ENCODE measurements at places on chromosomes 7 and 10.

GRCh38 chr7:124031919-124032318, 948 bp downstream of the TMEM229A start:
- no peak for DNase-seq

- DNase-seq = no peak
Measured at GRCh38 chr10:48525113-48525512, 79.8 kb downstream of the ARHGAP22 start.

DNA sequence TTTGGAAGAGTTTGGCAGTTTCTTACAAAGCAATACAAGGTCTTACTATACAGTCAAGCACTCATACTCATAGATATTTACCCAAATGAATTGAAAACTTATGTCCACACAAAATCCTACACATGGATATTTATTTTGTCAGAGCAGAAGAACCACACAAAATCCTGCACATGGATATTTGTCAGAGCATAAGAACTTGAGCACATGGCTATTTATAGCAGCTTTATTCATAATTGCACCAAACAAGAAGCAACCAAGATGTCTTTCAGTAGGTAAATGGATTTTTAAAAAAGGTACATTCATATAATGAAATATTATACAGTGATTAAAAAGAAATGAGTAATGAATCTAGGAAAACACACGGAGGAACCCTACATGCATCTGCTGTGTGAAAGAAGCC, 115.4 kb downstream of the BTAF1 start:
- no peak for DNase-seq

DNA sequence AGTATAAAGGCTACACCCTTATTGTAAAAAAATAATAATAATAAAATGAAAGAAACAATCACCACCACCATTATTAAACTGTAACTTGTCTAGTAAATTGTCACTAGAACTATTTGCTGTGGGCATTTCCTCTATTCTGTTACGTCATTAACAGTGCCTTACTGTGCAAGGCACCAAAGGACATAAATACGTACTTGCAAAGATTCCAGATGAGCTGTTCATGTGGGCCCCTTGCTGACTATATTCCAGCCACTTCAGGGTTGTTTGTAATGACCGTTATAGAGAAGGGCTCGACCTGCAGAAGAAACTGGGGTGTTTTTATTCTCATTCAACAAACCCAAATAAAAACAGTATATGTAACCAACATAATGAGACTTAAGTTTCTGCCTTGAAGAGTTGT, 60.4 kb downstream of the KLRG2 start:
- DNase-seq = no peak

GRCh38 chr7:129072479-129073011, 17.6 kb upstream of the TNPO3 start:
- no peak for DNase-seq

DNA sequence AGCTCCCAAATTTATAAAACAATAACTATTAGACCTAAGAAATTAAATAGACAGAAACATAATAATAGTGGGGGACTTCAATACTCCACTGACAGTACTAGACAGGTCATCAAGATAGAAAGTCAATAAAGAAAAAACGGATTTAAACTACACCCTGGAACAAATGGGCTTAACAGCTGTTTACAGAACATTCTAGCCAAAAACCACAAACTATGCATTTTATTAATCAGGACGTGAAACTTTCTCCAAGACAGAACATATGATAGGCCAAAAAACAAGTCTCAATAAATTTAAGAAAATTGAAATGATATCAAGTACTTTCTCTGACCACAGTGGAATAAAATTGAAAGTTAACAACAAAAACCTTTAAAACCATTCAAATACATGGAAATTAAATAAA, 46.4 kb downstream of the ZNF680 start:
- no peak for DNase-seq

DNA sequence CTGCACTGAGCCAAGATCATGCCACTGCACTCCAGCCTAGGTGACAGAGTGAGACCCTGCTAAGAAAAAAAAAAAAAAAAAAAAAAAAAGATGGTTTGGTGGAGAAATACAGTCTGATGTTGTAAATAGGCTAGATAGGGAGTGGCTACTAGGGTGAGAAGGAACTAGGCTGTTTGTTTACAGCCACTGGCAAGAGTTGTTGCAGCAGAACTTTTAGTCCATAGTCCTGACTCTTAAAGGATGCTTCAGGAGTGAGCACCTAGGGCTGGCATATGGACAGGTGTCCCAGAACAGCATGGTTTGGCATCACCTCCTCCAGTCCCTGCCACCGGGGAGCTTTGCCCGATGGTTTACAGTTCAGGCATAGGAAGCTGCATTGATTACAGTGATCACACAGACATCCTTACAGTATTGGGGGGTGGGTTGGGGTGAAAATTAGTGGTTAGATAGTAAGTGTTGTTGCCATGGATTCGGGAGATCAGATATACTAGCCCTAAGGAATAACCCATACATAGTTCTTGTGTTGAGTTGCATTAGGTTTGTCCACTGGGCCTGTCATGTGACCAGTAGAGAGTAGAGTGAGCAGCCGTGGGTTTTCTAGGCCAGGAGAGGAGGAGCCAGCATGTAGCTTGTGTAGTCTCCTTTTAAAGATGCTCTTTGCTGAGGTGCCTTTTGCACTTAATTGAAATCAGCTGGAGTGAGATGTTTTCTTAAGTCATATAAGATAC, 35.9 kb downstream of the ZRANB1 start:
- no peak for DNase-seq

GRCh38 chr7:2710901-2711551, 23.0 kb downstream of the AMZ1 start:
- DNase-seq = no peak

DNA sequence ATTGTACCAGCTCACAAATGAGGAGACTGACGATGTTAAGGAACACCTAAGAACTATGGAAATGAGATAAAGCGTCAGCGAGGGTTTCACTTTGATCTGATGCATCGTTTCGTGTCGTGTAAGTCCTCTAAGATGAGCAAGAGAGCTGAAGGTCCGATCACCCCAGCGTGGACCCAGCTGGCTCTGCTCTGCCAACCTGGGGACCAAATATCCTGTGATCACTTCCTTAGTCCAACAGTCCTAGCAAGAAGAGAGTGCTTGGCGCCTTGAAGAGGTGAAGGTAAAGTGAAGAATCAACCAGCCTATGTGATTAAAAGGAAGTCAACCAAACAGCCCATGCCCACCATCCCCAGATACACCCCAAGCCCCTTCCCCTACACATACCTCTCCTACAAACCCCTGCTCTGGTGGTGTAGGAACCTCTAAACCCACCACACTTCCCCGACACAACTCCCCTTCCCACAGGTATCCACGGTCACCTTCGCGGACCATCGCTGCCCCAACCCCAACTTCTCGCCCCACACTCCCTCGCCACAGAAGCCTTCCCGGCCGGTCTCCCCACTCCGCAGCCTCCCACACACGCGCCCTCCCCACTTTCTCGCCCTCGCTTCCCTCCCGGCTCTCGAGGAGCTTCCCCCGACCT, 722 bp downstream of the UPF2 start:
- no peak for DNase-seq

- DNase-seq = no peak
Measured at GRCh38 chr10:74794531-74794930, 31.9 kb upstream of the KAT6B start.

DNA sequence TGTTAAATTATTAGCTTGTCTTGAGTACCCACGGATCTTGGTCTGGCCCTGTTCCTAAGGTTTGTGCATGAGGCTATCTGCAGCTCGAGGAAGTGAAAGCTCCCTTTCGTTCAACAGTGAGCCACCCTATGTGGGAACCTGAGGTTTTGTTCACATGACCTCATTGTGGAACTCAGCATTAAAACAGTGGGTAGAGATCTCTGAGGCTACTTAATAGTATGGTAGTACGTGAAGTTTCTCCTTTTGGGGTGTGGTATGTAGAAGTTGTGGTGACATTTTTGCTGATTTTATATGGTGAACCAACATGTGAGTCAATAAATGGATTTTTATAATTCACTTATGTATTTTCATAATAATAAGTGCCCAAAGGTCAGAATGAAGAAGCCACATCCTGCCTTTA, 252.7 kb upstream of the FERD3L start:
- DNase-seq = no peak

GRCh38 chr10:55734112-55734511, 626.9 kb downstream of the ZWINT start:
- DNase-seq = no peak

GRCh38 chr7:20785157-20786048, 1.3 kb downstream of the SP8 start:
- DNase-seq = peak; percentile 54

DNA sequence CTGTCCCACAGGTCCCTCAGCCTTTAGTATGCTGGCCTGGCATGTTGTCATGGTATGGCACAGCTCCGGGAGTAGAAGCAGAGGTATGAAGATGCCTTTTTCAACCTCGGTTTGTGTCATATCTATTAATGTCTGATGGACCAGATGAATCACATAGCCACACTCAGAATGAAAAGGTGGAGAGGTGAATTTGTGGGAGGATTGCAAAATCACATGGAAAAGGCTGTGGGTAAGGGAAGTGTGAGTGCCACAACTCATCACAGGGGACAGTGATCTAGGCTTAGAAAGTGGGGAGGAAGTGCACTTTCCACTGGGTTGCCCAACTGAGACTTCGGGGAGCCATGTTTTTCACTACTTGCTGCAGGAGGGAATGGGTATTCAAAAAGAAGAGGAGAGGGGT, 190.7 kb downstream of the WDR11 start:
- DNase-seq = no peak

GRCh38 chr7:154373956-154374355, 321.8 kb downstream of the DPP6 start:
- no peak for DNase-seq

GRCh38 chr7:8382004-8382730, 51.2 kb upstream of the NXPH1 start:
- no peak for DNase-seq

DNA sequence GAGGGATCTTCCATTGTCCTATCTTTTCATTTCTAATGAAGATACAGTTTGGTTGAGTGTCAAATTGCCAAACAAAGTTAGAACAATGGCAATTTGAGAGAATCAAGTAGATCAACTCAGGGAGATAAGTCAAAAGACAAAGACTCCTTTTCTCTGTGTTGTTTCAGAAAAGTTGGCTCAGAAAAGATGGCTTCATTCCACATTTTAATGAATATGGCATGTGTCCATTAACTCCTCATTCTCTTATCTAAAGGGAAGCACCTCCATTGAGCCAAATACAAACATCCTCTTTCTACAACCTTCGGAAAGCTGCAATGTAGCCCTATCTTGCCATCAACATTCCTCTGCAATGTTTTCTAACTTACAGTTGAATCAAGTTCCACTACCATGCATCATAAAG, 939.0 kb upstream of the C7orf33 start:
- DNase-seq = no peak

DNA sequence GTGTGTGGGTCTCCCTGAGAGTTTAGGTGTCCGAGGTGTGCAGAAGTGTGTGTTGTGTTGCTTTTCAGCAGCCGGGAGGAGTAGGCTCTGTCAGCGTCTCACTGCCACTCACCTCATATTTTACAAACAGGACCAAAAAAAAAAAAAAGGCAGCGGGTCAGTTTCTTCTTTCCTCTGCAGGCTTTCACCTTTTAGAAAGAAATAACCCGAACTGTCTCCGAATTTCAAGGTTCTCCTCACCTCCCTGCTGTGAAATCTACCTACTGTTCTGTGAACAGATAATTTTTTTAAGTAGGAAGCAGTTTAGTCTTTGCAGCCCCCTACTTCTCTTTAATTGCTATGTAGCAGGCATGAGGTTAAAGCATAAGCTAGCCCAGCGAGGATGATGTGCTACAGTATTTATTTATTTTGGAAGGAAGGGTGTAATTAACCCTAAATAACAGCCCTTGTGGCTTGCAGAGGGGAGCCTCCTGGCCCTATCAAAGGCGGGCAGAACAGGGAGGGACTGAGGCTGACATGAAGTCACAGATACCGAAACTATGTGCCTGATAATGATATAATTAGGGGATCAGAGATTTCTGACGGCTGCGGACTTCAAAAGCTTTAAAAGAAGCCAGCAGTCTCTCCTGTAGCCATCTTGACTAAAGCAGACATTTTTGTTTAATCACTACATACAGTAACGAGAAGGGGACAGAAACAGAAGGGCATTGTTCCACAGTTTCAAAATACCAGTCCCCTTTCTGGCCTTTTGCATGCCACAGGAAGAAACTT, 1.6 kb downstream of the BAMBI start:
- DNase-seq = no peak

- no peak for DNase-seq
Measured at GRCh38 chr10:127356360-127356759, 160.0 kb upstream of the INSYN2A start.

DNA sequence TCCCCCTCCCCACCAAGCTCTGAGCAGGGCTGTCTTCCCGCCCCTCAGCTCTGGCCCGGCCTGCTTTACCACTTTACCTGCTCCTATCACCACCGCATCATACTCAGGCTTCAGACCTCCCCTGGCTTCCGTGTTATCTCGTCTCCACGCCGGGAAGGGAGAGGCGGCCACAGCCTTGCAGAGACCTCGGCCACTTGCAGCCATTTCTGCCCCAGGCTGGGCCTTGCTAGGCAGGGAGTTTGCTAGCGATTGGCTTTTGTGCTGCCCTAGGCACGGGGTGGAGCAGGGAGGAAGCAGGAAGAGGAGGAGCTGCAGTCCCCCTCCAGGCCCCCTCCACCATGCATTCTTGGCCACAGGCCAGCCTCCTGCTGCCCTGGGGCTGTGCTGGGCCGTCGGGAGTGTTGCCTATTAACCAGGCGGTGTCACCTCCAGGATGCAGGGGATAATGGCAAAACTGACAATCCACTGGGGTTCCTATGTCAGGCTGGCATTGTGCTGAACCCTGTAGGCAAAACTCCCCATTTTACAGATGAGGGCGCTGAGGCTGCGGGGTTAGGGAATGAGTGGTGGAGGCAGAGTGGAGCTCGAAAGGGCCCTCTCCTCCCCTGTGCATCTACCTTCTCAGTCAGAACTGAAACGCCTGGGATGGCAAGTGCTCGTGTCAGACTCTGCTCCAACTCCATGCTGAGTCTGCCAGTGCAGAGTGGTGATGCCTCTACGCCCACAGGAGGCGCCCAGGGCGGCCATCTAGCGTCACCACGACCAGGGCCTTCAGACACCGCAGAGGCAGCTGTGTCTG, at the start of gene PYROXD2:
TSS of gene PYROXD2 (minus strand) at position 251 of the 799 bp plus-strand sequence. CDS start at position 204, 47 bp downstream.
- DNase-seq = peak; percentile 80

- no peak for DNase-seq
Measured at GRCh38 chr10:68435803-68436202, 28.7 kb upstream of the RUFY2 start.
